ENCODE measurements at places on chromosomes 3 and 15. TPM values are rescaled to one million over a fixed set of nuclear protein-coding genes. Genes with fewer than 3 reads are reported as not detected.
A peak's percentile ranks its signal among the peaks of the same experiment; 100 is the strongest.

The BNC1 gene
- 7.7 TPM for total RNA-seq

DNA sequence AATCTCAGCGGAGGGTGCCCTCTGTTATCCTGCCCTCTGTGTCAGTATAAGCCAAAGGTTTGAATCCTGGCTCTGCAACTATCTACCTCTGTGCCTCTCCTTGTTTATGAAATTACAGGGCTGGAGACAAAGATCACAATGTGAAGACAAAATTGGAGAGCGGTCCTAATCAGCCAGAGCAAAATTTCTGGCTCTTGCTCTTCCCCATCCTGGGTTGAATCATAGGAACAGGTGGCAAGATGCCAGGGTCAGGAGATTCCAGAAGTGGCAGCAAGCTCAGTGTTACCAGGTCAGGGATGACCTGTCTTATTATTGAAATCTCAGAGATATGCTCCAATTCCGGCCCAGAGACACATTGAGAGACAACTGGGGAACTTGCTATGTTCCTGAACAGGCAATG lies 2.3 kb upstream of the CCR2 start:
- no peak overlapping the region for H3K27ac ChIP-seq
- no peaks in the 10 kb centered on the region for H3K4me1 ChIP-seq
- no peak overlapping the region for H3K4me3 ChIP-seq
- DNase-seq = no peak
- peaks cover 8% of the 10 kb centered on the region for H3K27me3 ChIP-seq

The ZNF860 gene
- total RNA-seq = under 0.01 TPM

DNA sequence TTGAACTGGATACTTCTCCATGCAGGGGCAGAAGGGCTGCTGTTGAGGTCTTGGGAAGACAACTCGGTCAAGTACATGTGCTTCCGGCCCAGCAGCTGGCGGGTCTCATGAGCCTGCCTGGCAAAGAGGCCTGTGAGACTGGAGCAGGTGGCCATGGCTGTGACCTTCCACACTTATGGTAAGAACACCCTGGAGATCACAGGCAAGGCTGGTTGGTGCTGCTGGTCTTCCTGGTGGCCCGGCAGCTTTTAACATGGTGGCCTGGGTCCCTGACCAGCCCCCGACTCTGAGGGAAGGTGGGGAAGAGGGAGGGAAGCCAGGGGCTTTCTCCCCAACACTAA lies 15.4 kb downstream of the CHRD start:
- H3K36me3 ChIP-seq = no peaks in the 10 kb centered on the region
- no peak overlapping the region for H3K27ac ChIP-seq
- no peaks in the 10 kb centered on the region for H3K4me1 ChIP-seq
- H3K27me3 ChIP-seq = peaks cover 5% of the 10 kb centered on the region
- no peak for DNase-seq

DNA sequence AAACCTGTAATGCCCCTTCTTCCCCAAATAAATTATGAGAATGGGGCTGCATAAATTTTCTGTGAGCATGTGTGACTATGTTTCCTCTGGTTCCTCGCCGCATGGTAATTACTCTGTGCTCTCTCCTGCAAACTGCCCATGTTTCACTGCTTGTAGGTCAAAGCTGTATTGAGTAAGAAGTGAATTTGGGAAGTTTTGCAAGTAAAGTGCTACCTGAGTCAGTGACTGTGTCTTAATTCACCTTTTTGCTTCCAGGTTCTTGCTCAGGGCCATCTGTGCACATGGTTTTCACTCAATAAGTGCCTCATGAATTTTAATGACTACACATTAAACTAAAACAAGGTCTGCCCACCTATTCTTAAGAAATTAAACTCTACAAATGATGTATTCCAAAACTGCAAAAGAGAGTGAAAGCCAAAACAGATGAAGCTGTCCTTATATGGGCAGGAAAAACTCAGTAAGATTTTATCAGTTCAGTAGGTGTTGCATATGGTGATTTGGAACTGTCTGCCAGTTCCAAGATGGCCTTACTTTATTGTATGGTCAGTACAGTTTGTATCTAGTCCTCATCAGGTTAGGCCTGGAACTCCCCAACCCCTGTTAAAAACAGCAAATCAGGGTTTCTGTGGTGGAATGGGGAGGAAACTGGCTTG lies 100.0 kb downstream of the LPP start:
- no peak overlapping the region for H3K4me3 ChIP-seq
- H3K27ac ChIP-seq = no peak overlapping the region

DNA sequence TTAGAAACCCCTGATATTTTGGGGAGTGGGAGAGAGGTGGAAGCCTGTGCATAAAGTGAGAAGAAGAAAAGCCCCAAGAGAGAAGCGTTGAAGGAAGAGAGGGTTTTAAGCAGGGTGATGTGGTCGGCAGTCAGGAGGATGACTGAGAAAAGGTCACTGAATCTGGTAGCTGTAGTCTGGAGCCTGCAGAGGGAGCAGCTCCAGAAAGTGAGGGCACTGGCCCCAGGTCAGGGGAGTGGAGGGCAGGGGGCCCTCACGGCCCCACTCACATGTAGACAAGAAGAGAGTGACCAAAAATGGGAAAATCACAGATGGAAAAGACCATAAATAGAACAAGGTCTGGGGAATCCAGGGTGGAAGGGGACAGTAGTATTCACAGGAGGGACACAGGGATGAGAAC lies 105.5 kb downstream of the RYK start:
- H3K27ac ChIP-seq = no peak overlapping the region
- no peak overlapping the region for H3K4me3 ChIP-seq
- H3K36me3 ChIP-seq = no peaks in the 10 kb centered on the region
- no peaks in the 10 kb centered on the region for H3K4me1 ChIP-seq
- DNase-seq = no peak
- H3K27me3 ChIP-seq = no peaks in the 10 kb centered on the region

DNA sequence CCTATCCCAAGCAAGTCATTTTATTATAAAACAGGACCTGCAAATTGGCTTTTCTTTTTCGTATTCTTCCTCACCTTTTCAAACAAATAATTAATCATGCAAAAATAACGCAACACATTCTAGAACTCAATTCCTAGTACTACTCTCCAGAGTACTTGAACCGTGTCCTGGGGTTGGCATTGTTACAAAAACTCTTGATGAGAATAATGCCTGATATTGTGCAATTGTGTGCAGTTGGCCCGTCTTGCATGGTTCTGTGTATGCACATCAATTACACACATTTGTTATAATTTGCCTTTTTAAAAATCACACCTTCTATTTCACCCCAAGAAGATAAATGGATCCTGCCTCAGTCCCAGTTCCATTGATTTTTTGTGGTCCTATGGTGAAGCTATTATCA lies 205.4 kb downstream of the EPHB1 start:
- H3K4me1 ChIP-seq = no peaks in the 10 kb centered on the region
- no peak overlapping the region for H3K4me3 ChIP-seq
- no peaks in the 10 kb centered on the region for H3K36me3 ChIP-seq
- no peak overlapping the region for H3K27ac ChIP-seq

The SMAD6 gene
- total RNA-seq = 8.9 TPM

DNA sequence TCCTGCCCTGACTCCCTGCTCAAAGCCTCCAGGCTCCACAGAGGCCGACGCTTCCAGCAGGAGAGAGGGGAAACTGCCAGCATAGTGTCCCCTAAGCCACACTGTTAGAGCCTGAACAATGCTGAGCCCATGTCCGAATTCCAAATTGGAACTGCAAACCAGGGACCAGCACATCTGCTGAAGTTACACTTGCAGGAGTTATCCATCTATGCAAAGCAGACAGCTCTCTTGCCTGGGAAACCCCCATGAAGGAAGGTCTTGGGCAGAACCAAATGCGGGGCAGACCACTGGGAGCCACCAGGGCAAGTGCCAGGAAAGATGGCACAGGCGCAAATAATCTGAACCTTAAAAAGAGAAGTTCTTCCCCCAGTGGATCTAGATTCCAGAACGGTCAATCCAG lies 625 bp downstream of the LRRC15 start:
- peaks cover 23% of the 10 kb centered on the region for H3K4me1 ChIP-seq
- H3K27ac ChIP-seq = no peak overlapping the region
- no peak overlapping the region for H3K4me3 ChIP-seq
- peaks cover 4% of the 10 kb centered on the region for H3K27me3 ChIP-seq
- no peaks in the 10 kb centered on the region for H3K36me3 ChIP-seq

DNA sequence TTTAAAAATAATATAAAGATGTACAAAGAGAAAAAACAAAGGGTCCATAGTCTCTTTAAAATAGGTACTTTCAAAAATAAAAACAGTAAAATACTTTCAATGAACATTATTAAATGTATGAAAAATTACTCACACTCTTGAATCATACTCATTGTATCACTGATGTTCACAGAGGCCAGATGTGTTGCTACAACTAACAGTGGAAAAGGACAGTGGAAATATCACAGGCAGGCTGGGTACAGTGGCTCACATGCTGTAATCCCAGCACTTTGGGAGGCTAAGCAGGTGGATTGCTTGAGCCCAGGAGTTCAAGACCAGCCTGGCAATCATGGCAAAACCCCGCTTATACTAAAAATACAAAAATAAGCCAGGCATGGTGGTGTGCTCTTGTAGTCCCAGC lies 26.8 kb downstream of the NPHP3 start:
- H3K4me1 ChIP-seq = no peaks in the 10 kb centered on the region
- peaks cover 8% of the 10 kb centered on the region for H3K36me3 ChIP-seq
- DNase-seq = no peak
- no peak overlapping the region for H3K27ac ChIP-seq

DNA sequence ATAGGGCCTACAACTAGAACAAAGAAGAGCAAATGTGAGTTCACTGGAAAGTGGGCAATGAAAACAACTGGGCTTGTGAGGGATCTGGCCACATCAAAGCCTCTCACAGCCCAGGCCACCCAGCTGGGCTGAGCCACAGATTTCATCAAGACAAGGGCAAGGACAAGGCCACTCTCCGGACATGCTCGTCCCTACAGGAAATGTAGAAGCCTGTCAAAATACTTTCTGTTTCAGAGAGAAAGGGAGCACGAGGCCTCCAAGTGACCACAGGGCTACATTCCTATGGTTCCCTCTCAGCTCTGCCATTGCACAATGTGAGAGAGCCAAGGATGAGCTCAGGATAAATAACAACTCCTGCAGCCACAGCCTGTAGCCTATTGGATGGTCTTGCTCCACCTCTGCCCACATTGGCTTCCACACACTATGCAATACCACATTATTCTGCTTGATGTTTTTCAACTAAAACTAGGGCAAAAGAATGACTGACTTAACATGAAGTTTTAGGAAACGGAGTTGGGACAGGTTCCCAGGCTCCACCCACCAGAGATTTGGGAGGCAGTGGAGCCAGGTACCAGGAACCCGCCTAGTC lies 12.1 kb downstream of the TBC1D2B start:
- no peaks in the 10 kb centered on the region for H3K27me3 ChIP-seq
- peak; percentile 99 for DNase-seq
- peak overlapping the region; percentile 98 for H3K27ac ChIP-seq
- H3K4me3 ChIP-seq = peak overlapping the region; percentile 12

The NOX5 gene
- total RNA-seq = 0.33 TPM

The HRH1 gene
- total RNA-seq = 30.6 TPM

DNA sequence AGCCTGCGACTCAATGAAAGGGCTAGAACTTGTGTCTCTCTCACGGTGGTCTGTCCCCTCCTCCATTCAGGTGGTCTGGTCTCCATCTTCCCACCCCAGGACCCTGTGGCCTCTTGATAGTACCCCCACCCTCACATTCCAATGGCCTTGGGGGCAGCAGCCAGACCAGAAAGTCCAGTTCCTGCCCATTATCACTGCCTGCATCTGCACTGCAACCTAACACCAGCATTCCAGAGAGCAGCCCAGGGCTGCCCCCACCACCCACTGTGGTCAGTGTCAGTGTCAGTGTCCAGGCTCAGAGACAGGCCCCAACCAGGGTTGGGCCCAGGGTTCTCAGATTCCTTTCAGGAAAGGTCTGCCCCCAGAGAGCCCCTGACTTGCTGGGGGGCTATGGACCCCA lies 12.6 kb downstream of the IGDCC3 start:
- H3K4me3 ChIP-seq = no peak overlapping the region
- no peak for DNase-seq
- no peaks in the 10 kb centered on the region for H3K4me1 ChIP-seq
- H3K27ac ChIP-seq = no peak overlapping the region
- peaks cover 9% of the 10 kb centered on the region for H3K27me3 ChIP-seq

The EXD1 gene
- total RNA-seq = 0.17 TPM

The CFAP100 gene
- not detected for total RNA-seq

The CYP8B1 gene
- total RNA-seq = not detected

The GRAMD2A gene
- 0.77 TPM for total RNA-seq

The BDH1 gene
- 0.51 TPM for total RNA-seq

The DGKG gene
- total RNA-seq = 4.8 TPM

- no peaks in the 10 kb centered on the region for H3K36me3 ChIP-seq
- H3K27me3 ChIP-seq = no peaks in the 10 kb centered on the region
- no peak overlapping the region for H3K4me3 ChIP-seq
- peak; percentile 88 for DNase-seq
- no peak overlapping the region for H3K27ac ChIP-seq
- no peaks in the 10 kb centered on the region for H3K4me1 ChIP-seq
Measured at GRCh38 chr3:56125358-56126005, 342.8 kb downstream of the ERC2 start.

DNA sequence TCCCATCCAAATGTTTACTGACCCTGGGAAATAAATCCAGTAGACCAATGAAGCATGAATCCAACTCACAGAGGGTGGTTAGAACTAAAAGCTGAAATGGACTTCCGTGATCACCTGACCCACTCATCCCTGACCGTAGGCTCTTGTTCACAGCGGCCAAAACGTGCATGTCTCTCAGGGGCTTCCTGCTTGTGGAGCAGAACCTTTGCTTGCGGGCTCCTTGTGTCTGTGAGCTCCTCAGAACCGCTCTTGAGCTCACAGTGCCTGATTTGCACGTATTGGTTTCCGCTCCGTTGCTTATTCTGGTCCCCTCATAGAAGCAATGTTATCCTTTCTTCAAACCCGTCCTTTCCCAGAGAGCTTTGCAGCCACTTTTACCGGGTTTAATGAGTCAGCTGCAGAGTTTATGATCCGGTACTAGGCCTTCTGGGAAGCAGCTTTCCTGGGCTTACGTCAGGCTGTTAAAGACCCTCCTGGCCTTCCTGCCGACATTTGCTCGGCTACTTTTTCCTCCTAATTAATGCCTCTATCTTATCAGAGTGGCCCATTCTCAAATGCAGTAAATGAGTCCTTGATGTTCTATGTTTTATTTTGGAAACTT lies 35.4 kb downstream of the LIPC start:
- peak; percentile 34 for DNase-seq
- no peaks in the 10 kb centered on the region for H3K36me3 ChIP-seq
- H3K27ac ChIP-seq = no peak overlapping the region
- no peak overlapping the region for H3K4me3 ChIP-seq

The FGD5 gene
- total RNA-seq = 1.0 TPM

The CD200 gene
- 0.17 TPM for total RNA-seq

GRCh38 chr3:107524841-107525643 lies 2.3 kb downstream of the BBX start:
- peak overlapping the region; percentile 68 for H3K27ac ChIP-seq
- peak overlapping the region; percentile 88 for H3K4me3 ChIP-seq
- H3K4me1 ChIP-seq = peaks cover 3% of the 10 kb centered on the region
- H3K36me3 ChIP-seq = no peaks in the 10 kb centered on the region

All from fibroblast of lung (primary cell).